ENCODE measurements at places on chromosomes 3 and 15.
A peak's percentile ranks its signal among the peaks of the same experiment; 100 is the strongest.

- no peak for DNase-seq
These were observed 58.8 kb downstream of the TNIK start for GRCh38 chr3:171401432-171401831.

DNA sequence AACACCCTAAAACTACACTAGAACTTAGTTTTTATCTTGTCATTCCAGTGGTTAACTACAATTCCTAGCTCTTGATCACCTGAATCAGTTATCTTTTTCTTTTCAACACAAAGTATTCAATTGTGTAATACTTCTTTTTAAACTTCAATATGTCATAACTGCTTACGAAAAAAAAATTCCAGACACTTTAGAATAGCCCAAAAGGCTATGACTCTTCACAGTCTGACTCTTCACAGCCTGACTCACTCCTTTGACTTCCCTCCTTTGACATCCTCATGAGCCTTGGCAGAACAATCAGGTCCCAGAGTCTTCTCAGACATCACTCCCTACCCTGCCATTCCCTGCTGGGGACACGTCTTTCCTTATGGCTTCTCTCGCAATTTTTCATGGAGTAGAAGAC, 727.1 kb downstream of the ROBO1 start:
- no peak for DNase-seq

GRCh38 chr15:83484636-83485035, 37.5 kb downstream of the SH3GL3 start:
- no peak for DNase-seq

DNA sequence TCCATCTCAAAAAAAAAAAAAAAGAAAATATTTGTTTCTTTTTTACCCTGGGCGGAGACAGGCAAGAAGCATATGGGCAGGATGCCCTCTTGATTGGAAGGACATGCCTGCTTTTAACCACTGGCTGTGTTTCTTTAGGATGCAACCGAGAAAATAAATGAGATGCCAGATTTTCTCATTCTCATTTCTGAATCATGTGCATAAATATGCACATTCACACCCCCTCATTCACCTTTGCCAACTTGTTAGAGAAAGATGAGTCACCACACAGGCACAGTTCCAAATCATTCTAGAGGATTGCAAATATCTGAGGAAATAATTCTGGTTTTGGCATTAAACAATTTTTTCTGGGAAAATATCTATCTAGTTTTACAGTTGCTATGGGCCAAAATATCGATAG, 3.3 kb downstream of the LIPH start:
- DNase-seq: no peak

GRCh38 chr15:99944131-99944530, 210.9 kb upstream of the LYSMD4 start:
- no peak for DNase-seq

DNA sequence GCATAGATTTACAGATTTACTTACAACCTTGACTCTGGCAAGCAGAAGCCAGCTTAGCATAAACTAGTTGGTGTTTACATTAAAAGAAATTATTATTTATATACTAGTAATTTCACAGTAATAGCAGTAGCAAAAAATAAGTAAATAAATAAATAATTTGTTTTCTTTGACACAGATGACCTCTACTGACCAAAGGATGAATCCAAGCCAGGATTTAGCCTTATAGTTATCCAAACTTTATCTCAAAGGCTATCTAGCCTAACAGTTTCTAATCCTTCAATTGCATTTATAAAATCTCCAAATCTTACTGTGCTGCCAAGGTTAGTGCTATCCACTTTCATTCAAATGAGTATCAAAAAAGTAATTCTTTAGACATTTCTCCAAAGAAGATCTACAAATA, 64.3 kb downstream of the FRMD5 start:
- no peak for DNase-seq

GRCh38 chr3:151989621-151990020, 116.2 kb downstream of the SUCNR1 start:
- DNase-seq: no peak

DNA sequence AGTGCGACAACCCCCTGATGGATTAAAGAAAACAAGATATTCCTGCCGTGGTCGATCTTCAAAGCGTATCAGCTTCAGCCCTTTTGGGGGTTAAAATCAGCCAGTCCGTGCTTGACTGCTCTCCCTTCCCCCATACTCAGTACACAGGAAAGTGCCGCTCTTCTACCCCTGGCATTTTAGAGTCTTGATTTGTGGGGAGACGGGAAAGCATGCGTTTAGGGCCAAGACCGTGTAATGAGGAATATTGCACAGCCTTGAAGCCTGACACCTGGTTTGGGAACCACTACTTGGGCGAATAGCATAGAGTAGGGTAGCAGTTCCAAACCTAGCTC, 540 bp upstream of the EDC3 start:
- DNase-seq: no peak

GRCh38 chr3:49634736-49635135, 39.4 kb upstream of the APEH start:
- DNase-seq: no peak

DNA sequence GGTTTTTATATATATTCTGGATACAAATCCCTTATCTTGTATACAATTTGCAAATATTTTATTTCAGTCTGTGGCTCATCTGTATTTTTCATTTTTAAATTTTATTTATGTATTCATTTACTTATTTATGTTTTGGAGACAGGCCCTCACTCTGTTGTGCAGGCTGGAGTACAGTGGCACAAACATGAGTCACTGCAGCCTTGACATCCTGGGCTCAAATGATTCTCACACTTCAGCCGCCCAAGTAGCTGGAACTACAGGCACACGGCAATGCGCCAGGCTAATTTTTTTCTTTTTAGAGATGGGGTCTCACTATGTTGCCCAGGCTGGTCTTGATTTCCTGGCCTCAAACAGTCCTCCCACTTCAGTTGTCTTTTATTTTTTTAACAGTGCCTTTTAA, 50.6 kb downstream of the PFN2 start:
- DNase-seq: no peak

DNA sequence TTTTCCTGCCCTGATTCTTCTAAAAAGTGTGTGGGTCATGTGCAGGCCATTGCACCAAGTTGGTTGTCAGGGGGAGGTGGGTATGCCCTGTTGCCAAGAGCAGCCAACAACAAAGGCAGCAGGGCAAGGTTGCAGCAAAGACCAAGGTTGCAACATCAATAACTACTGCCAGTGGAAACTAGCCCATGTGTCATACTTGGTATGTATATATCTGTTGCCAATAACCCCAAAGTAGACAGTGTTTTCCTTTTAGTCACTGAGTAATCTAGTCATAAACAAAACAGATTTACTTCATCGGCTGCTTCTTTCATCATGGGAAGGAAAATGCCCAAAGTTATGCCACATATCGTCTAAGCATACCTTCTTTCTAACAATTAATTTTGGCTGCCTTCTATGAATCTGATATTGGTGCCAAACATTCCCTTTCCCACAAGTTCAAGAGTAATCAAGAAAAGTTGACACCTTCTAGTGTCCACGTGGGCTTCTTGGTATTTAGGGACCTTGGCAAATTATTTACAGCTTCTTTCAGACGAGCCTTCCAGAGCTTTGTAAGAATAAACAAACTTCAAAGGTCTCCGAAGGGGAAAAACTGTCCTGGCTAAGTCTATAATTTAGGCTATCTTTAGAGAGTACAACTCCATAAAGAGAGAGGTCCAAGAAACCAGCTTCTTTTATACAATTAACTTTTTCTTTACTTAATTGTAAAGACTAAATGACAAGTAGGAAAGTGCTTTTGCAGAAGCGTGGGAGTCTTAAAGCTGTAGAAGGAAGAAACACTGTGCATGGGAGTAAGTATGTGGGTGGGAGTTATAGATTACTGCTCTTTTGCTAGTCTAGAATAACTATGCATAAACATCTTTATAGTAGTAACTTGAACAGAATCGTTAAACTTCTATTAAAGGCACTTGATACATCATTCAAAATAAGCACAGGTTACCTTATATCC, 10.0 kb upstream of the MBNL1 start:
- DNase-seq: peak; percentile 58

DNA sequence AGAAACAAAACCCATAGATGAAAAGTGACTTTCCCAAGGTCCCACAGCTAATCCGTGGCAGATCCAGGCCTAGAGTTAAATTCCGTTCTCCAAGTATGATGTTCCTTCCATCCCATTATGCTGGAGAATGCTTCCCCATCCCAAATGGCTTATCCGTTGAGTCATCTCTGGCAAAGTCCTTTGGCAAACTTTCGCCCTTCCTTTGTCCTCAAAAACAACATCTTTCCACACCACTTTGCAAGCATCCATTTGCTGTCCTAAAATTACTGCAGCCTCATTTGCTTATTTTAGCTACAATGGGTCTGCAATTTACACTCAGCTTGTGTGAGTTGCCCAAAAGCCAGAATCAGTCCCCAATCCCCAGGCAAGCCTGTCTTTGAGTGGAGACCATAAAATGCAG, 304.0 kb upstream of the TLE3 start:
- no peak for DNase-seq

- no peak for DNase-seq
These were observed 353.9 kb upstream of the LMCD1 start for GRCh38 chr3:8147711-8148110.

DNA sequence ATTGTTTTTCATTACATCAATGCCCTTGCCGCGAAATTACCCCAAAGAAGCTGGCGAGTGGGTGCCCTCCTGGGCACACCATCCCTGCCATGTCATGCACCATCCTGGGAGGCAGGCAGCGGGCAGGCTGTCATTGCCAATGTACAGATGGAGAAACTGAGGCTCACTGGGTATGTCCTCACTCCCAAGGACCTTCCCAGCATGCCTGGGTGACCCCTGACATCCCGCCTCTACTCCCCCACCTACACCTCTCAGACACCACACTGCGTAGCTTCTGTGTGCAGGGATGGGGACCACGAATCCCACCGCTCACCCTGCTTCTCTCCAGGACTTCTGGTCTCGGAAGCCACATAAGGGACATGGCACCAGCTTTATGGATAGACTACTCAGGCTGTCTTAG, 41.0 kb upstream of the SLC41A3 start:
- DNase-seq: no peak

DNA sequence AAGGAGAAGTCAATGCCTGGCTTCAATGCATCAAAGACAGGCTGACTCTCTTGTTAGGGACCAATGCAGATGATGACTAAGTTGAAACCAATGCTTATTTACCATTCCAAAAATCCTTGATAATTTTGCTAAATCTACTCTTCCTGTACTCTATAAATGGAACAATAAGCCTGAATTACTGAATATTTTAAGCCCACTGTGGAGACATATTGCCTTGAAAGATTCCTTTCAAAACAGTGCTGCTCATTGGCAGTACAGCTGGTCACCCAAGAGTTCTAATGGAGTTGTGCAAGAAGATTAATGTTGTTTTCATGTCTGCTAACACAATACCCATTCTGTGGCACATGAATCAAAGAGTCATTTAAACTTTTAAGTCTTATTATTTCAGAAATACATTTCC, 181.0 kb upstream of the CBLB start:
- no peak for DNase-seq

DNA sequence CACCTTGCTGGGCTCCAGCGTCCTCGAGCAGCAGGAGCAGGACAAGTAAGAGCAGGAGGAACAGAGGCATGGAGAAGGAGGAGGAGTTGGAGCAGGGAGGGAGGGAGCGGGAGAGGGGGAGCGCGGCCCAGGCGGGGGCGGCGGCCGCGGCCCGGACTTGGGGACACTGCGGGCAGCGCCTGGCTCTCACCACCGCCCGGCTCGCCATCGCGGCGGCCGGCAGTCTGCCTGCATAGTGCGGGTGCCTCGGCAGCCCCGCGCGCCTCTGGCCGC, 440 bp downstream of the DCBLD2 start:
- DNase-seq: peak; percentile 1

DNA sequence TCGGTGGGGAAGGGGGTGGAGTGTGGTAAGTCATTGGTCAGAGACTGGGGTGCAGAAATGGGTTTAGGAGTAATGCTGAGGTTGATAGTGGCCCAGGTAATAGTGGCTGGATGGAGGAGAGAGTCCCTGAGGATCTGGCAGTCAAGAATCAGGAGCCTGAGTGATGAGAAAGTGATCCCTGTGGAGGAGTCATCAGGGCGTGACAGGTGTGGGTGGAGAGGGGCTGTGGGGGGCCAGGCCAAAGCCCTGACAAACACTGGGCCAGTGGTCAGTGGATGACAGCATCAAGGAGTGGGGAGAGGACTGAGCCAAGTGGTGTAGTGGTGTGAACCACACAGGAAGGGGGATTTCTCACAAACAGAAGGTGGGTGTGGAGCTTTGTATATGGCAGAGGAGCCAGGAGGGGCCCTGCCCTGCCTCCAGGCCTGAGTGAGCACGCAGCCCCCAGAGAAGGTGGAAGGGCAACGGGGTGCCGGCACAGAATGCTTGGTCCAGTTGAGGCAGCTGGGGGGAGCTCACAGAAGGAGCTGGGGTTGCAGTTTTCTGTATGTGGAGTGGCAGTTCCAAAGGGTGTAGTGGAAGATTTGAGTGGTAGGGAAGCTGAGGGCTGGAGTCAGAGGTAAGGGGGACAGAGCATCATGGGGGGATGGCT, 77.1 kb downstream of the SPSB4 start:
- no peak for DNase-seq

DNA sequence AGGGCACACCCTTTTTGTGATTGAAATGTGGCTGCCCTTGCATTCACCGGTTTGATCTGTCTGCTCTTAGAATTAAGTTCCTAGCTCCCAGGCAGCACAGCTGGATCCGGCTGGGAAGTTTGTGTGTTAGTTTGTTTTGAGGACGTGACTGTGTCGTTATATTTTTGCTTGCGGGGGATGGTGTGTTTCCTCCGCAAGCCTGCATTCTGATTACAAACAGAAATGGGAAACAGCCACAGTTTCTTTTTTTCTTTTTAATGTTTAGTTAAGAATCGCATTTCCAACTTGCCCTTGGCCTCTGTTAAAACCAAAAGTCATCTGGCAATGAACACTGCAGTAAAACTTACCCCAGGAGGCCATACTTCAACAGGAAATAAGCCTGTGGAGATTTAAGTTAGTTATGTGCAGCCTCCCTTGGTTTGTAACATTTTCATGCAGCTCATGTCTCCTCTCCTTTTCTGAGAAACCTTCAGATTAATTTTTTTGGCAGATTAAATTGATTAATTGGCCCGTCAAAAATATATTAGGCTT, 888 bp downstream of the TMOD3 start:
- DNase-seq: peak; percentile 7

GRCh38 chr3:149426325-149426724, 48.2 kb upstream of the TM4SF4 start:
- DNase-seq: no peak

DNA sequence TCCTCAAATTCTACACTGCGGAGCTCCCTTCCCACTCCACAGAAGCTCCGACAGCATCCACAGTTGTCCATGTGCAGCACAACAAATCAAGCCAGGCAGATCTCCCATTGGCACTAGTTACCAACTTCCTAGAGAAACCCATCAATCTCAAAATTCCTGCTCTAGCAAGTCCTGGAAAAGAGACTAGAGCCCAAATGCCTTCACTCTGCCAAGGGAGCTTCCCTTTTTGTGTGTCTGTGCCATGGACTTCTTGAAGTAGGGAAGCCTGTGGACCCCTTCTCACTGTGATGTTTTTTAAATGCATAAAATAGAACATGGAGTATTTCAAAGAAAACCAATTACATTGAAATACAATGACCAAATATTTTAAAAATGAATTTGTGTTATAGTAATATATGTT, 59.1 kb downstream of the TGFBR2 start:
- no peak for DNase-seq

DNA sequence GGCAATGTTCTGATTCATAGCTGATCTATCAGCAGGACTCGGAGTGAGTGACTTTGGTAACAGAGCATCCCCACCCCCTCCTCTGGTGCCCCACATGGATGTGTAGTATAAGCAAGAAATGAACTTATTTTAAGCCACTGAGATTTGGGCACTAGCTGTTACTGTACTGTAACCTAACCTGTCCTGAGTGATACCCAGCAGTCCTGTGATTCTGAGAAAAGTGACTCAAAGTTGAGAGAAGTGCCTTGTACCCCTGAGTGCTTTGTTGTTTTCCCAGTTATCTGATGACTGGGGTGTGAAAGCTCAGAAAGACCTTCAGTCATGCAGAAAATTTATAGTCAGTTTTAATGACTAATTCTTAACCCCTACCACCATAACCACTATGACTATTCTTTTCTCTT, 439.9 kb upstream of the RBMS3 start:
- DNase-seq: no peak
